Thoracic aorta (tissue), 2 donors: ENCODE measurements at places on chromosomes 7 and 10. TPM values are rescaled to one million over a fixed set of nuclear protein-coding genes. Genes with fewer than 3 reads are reported as not detected.

Gene CYP26A1
- not detected for total RNA-seq

Gene ANXA8
- not detected for total RNA-seq

Gene CCDC172
- total RNA-seq: not detected

Gene KLF6
- 170 TPM for total RNA-seq

Gene GARIN1A
- total RNA-seq: 2.3 TPM

Gene ZP3
- total RNA-seq: 1.6 TPM

Gene ARHGAP19
- 3.5 TPM for total RNA-seq

Gene EBLN1
- total RNA-seq: not detected

Gene ZNF467
- 7.4 TPM for total RNA-seq

Gene NPFFR1
- total RNA-seq: 0.14 TPM

Gene SLC26A5
- not detected for total RNA-seq

Gene NUB1
- 53.4 TPM for total RNA-seq

Gene DLG5
- 79.6 TPM for total RNA-seq

Gene NYAP1
- total RNA-seq: 0.92 TPM

Gene PPP3CB
- total RNA-seq: 39.4 TPM

Gene SPDYE17
- total RNA-seq: not detected

Gene CUZD1
- not detected for total RNA-seq

Gene TMEM229A
- not detected for total RNA-seq

Gene PNLIPRP1
- not detected for total RNA-seq

Gene SLC37A3
- total RNA-seq: 66.5 TPM

Gene PAX4
- not detected for total RNA-seq

Gene ACHE
- total RNA-seq: 3.7 TPM

Gene OIT3
- not detected for total RNA-seq

Gene CEP55
- not detected for total RNA-seq

Gene MPP7
- 48.5 TPM for total RNA-seq

Gene PTPRN2
- total RNA-seq: 3.1 TPM

Gene NOD1
- 16.2 TPM for total RNA-seq

Gene GSTO2
- total RNA-seq: 3.0 TPM

Gene NACAD
- 10.8 TPM for total RNA-seq

Gene FBXL13
- 0.95 TPM for total RNA-seq

Gene SRRM3
- 4.3 TPM for total RNA-seq

Gene CDHR1
- total RNA-seq: not detected

Gene RHOBTB1
- total RNA-seq: 19.6 TPM

Gene SFTPD
- total RNA-seq: 2.6 TPM

Gene HIPK2
- 49.4 TPM for total RNA-seq

Gene WDFY4
- total RNA-seq: 14.9 TPM

Gene SPRN
- total RNA-seq: not detected

Gene STOX1
- total RNA-seq: 0.14 TPM
